Fibroblast of skin of right biceps (primary cell): ENCODE measurements at places on chromosomes 11 and 22.
A peak's percentile ranks its signal among the peaks of the same experiment; 100 is the strongest.

DNA sequence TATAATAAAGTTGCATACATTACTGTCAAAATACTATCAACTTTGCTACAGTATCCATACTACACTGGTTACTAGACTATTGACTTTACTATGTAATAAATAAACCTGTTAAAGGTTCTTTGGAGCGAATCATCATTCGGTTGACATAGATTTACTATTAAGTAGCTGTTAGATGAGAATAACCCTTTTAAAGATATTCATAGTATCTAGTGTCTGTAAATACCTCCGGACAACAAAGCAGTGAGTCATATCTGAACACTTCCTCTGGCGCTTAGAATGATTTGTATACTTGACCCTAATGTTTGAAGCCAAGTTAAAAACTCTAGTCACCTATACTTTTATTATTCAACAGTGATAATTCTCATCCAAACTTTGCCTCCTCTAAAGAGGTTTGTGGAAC, 84.7 kb downstream of the MSANTD4 start:
- peak; percentile 36 for DNase-seq

GRCh38 chr11:116175707-116176106, 597.1 kb downstream of the BUD13 start:
- DNase-seq, result no peak

- no peak for DNase-seq
Observed at GRCh38 chr22:34055525-34056200, 135.4 kb upstream of the LARGE1 start.

DNA sequence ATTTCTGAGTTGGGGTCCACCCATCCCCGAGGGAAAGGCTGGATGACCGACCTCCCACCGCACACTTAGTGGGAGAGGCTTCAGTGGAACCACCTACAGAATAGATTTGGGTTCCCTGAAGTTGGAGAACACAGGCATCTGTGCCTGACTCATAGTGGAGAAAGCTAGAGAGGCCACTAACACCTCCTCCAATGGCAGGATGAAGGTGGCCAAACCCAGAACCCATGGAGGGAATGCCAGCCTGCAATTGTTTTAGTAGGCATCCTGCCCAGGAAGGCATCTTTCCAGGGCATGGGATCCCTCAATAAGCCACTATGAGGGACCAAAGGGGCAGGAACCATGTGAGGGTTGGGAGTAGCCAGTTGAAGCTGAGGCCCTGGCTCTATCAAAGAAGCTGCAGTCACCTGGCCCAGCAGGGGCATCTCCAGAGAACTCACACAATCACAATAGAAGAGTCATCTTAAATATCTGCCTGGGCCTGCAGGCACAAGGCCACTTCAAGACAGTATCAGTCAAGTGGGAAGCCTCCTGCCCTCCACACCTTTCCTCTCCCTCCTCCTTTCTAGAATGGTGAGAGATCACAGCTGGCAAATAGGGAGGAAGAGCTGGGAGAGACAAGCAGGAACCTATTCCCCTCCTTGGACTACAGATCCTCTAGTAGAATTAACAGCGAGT, 124.1 kb upstream of the CSNK2A3 start:
- DNase-seq, result no peak

- peak; percentile 58 for DNase-seq
Observed at GRCh38 chr22:40628354-40629042, 8.0 kb downstream of the MRTFA start.

DNA sequence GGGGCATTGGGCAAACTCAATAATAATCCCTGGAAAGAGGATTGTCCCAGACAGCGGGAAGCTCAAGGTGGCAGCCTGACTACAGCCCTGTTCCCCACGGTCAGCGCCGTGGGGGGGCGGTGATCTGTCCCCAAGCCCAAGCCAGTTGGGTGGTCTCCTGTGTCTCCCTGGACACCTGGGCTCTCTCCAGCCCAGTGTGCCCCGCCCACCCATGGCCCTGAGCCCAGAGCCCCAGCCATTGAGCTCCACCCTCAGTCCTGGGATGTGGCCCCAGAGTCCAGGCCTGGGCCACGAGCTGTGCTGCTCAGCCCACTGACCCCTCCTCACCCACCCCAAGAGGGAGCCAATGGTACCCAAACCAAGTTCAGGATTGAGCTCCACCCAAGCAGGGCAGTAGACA, 27.9 kb upstream of the PDE2A start:
- no peak for DNase-seq

GRCh38 chr11:105181100-105181499, 41.5 kb upstream of the CARD18 start:
- DNase-seq, result peak; percentile 91

GRCh38 chr22:25153961-25154666, 45.5 kb upstream of the CRYBB3 start:
- DNase-seq, result no peak
